Activated T-helper 1 cell treated with anti-CD3 and anti-CD28 coated beads, Interleukin-2, amount 50 U/mL, for 16 hours (primary cell): ENCODE measurements at places on chromosomes 5 and 9.

DNA sequence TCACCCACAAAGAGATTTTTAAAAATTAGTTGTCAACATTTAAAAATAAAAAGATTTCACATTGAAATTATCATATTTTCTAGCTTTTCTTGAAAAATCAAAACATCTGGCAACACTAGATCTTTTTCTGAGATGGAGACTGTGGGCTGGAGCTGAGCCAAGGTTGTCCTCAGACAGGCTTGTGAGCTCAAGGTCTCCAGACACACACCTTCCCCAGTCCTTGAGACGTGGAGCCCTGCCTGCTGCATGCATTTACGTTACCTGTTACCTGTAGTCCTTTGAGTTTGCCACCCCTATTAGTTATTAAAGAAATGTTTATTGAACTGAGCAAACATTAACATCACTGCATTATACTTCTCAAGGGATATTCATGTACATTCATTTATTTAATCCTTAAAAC is 87.5 kb upstream of the TLE1 start:
- no peak for DNase-seq

DNA sequence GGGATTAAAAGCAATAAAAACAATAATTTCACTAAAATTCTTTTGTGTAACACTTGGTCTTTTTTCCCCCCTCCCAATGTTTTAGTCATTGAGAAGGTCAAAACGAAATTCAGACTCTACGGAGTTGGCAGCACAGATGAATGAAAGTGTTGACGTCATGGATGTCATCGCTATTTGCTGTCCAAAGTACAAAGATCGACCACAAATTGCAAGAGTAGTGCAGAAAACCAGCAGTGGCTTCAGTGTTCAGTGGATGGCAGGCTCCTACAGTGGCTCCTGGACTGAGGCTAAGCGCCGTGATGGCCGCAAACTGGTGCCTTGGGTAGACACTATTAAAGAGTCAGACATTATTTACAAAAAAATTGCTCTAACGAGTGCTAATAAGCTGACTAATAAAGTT is 184.7 kb downstream of the CPLANE1 start:
- no peak for DNase-seq

GRCh38 chr9:76516350-76516749 is 57.4 kb downstream of the GCNT1 start:
- no peak for DNase-seq

- no peak for DNase-seq
Measured at GRCh38 chr5:68657055-68657961, 436.5 kb upstream of the SLC30A5 start.

DNA sequence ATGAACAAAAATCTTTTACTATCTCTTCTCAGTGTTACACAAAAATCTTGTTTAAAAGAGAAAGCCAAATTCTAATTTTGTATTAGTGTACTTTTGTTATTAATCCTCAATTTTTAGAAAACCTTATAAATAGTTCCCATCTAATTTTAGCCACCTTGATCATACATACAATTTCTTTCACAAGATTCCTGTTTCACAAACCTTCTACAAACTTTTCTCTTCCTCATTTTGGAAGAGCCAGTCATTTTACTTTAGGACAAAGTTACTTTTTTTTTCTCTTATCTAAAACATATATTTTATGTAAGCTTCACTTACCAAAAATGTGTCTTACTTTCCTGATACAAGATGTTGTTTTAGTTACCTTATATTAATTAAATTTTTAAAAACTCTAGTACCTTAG is 161.3 kb downstream of the YIPF5 start:
- DNase-seq, result no peak

DNA sequence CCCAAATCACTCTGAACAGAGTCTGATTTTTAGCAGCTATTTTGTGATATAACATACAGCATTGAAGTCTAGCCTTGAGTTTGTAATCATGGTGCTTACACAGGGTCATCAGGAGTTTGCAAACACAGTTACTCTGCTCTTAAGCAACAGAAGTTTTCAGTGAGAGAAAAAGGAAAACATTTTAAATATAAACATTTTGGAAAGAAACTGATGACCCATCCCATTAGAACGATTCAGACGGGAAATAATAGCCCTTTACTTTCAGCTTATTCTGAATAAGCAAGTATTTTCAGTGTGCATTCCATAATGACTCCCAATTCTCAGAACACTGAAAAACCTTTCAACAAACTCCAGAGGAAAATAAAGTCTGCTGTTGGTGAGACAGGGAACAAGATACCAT is 46.7 kb upstream of the TMC1 start:
- DNase-seq, result no peak

- DNase-seq, result no peak
Measured at GRCh38 chr5:151700296-151700695, 13.6 kb upstream of the SPARC start.

- no peak for DNase-seq
Measured at GRCh38 chr9:135098400-135099105, 11.1 kb downstream of the OLFM1 start.
